ENCODE measurements at places on chromosomes 13 and 19.
A peak's percentile ranks its signal among the peaks of the same experiment; 100 is the strongest.

- DNase-seq = peak; percentile 78
These were observed 4.5 kb upstream of the IL12RB1 start for GRCh38 chr19:18091217-18091608.

DNA sequence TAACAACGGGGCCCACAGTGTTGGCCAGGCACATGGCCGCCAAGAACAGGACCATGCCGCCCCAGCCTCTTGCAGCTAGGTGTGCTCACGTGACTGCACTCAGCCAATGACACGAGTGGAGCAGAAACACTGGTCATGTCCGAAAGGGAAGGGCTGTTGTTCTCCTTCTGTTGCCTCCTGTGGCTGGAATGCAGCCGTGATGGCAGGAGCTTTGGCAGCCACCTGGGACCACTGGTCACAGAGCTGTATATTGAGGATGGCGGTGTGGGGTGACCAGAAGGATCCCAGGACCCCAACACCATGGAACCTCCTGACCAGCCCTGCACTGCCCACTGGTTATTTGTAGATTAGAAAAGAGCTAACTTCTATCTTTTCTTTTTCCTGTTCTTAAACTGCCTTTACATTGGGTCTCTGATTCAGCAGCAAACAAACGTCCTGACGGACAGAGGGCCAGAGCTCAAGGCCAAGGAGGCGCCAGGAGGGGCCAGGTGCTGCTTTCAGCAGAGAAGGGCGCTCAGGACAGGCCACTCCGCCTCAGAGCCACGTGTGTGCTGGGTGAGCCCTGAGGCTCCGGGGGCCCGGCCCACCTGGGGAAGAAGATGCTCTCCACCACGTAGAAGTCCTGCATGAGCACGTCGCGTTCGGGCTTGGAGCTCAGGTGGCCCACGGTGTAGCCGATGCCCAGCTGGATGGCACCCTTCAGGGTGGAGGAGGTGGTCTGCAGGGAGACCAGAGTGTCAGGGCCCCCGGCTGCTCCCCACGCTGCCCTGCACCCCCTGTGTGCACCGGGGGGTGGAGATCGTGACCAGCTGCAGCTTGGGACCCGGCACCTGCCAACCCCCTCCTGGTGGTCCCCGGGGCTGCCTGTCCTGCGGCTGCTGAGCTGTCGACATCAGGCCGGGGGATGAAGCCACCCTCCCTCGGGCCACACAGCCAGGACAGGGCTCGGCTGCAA is 35.0 kb upstream of the CACTIN start:
- DNase-seq = no peak

- DNase-seq = peak; percentile 47
These were observed 46.4 kb downstream of the CELF5 start for GRCh38 chr19:3270902-3271301.

GRCh38 chr13:112809332-112810315 is 119.8 kb downstream of the ATP11A start:
- no peak for DNase-seq

- DNase-seq = no peak
These were observed 838 bp upstream of the SNRNP70 start for GRCh38 chr19:49084206-49085019.

DNA sequence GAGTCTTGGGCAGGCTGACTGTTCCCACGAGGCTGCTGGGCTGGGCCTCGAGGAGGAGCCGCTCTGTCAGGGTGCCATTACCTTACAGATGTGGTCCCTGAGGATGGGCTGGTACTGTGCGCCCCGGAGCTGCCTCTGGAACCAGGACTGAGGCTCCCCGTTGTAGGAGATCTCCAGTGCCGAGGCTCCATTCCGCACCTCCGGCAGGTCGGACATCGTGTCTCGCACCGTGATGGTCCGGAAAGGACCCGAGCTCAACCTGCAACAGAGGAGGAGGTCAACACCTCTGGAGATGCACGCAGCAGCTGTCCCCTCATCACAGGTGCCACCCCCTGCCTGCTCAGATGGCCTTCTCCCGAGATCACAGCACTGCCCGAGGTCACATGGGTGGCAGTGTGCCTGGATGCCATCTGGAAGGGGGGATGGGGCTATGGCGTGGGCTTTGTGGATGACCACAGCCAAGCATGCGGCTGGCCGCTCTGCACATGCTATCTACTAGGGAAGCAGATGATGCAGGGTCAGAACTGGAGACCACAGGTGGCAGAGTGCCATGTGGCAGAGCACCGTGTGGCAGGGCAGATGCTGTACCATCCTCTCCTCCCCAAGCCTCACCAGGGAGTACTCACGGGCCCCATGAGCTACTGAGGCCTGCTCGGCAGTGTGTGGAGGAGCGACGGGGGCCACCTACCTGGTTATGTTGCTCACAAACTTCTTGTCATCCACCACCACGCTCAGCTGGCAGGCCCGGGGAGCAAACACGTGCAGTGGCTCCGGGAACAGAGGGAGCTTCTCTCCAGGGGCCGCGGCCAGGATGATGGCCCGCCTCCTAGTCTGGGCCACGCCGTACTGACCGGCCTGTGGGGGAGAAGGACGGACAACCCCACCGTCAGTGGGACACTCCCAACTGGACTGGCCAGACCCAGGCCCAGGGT is 18.3 kb upstream of the EIF3G start:
- DNase-seq = no peak

DNA sequence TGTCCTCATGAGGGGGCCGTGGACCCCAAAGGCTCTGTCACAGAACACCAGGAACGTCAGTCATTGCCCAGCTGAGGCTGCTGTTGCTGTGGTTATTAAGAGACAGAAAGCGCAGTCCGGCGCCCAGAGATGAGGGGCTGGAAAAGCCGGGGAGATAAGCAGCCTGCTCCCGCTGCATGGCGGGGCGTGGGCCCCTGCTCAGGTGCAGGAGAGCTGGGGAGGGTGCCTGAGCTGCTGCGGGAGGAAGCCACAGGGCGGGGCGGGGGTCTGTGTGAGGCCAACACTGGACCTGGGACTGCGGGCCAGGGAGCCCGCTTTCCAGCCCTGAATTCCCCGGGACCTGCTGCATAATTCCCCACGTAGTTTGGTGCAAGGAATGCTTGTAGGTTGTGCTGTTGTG is 11.3 kb downstream of the SOX1 start:
- no peak for DNase-seq

GRCh38 chr13:50123862-50124535 is 108.8 kb downstream of the KCNRG start:
- peak; percentile 67 for DNase-seq

DNA sequence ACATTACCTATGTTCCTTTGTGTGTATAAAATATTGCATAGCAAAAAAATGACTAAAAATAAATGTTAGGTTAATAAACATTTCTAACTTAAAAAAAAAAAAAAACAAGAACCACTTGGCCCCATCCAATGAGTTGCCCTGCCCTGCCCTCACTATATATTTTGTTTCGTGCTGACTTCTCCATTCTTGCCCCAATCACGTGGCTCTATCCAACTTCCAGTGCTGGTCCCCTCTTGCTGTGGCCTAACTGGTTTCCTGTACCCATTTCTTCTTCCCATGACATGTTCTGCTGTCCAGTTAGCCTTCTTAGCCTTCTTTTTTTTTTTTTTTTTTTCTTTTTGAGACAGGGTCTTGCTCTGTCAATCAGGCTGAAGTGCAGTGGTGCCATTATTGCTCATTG is 151.6 kb downstream of the FOXO1 start:
- no peak for DNase-seq

DNA sequence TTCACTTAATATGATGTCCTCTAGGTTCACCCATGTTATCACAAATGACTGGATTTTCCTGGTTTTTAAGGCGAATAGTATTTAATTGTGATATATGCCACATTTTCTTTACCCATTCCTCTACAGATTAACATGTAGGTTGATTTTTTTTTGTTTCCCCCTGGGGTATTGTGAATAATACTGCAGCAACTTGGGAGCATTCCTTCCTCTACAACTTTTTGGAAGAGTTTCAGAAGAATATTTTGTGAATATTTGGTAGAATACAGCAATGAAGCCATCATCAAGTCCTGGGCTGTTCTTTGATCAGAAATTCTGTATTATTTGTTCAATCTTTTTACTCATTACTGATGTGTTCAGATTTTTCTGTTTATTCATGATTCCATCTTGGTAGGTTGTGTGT is 5.6 kb upstream of the ZNF331 start:
- no peak for DNase-seq

GRCh38 chr13:45809801-45810394 is 41.7 kb downstream of the SIAH3 start:
- DNase-seq = no peak

DNA sequence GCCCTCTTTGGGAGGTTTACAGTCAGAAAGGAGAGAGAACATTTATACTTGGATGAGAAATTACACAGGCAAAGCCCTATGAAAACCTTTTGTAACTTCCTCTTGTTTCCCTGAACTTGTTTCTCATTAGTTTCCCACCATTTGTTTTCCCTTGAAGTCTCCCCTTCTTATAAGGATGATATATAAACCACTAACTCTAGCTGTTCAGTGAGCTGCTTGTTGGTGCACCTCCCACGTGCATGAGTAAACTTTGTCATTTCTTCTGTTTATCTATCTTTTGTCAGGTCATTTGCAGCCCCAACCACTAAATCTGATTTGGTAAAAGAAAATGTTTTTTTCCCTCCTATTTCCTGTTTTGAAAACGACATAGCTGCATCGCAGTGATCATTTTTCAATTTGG is 919.9 kb downstream of the SLITRK1 start:
- DNase-seq = no peak

GRCh38 chr19:2986951-2987524 is 9.7 kb downstream of the TLE6 start:
- DNase-seq = no peak

DNA sequence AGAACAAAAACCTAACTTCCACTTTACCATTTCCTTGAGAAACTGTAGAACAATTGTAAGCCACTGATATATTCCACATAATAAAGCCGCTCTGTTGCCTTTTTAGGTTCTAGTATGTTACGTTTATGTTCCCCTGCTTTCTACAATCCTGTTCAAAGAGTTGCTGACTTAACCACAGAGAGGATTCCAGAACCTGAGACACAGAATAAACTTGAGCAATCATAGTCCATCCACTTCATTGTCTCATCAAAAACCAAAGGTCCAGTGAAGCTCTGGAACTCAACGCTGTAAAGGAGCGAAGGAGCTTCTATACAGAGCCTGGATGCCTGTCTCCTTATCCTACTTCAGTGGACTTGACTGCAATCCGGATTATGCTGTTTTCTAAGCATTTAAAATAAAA is 4.6 kb downstream of the STARD13 start:
- no peak for DNase-seq

GRCh38 chr13:101660711-101661110 is 208.2 kb downstream of the ITGBL1 start:
- DNase-seq = no peak

DNA sequence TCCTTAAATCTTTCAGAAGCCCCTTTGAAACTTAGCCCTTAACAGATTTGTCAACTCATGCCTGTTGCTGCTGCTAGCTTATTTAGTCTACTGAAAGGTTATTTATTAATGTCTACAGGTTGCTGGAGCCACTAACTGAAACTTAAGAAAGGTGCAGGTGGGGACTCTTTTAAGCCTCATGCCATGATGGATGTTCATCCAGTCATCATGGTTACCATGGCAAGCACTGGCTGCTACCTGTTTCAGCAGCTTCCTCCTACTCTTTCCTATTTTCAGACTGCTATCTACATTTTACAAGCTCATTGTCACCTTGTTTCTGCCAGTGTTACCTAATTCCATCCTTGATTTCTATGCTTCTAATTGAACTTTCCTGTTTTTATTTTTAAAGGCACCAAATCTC is 27.1 kb downstream of the DGKH start:
- DNase-seq = no peak

DNA sequence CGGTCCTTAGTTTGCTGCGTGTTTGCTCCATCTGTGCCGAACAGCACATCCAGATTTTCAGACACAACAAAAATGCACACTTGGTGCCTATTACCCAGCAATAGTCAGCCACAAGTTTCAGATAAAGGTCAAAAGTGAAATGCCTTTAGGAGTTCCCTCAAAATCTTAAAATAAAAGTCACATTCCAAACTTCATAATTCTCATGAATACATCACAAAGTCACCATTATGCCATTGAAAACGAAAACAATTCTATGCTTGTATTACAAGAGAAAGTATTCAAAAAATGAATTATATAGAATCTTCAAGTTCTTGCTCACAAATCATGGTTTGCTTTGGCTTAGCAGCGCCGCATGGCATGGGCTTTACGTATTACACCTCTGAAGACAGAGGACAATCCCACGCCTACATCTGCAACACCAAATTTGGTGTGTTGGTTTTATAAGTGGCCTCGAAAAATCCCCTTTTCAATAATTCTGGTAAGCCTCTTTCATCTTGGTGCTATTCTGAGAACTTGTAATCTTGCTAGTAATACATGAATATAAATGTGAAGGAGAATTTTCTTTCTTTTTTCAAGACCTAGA is 26.6 kb downstream of the COL4A1 start:
- no peak for DNase-seq

GRCh38 chr19:29576761-29577648 is 29.1 kb upstream of the POP4 start:
- DNase-seq = no peak

GRCh38 chr13:59623206-59623915 is 540.4 kb downstream of the DIAPH3 start:
- DNase-seq = no peak

DNA sequence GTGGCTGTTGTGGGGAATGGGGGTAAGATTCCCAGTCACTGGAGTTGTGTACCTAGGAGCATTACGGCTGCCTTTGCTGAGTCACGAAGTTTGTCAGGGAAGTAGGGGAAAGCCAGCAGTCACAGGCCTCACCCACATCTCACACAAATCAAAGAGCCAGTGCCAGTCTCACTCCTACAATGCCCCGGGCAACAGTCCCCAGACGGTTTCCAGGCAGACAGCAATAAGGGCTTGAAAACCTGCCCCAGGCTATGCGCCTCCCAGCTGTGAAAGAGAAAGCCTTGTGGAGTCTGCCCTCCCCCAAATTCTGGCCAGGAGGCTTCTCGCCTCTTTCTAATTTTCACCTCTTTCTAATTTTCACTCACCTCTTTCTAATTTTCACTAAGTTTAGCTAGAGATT is 142.3 kb upstream of the EDNRB start:
- no peak for DNase-seq

GRCh38 chr19:54677217-54677616 is 14.4 kb downstream of the LILRB4 start:
- DNase-seq = no peak

DNA sequence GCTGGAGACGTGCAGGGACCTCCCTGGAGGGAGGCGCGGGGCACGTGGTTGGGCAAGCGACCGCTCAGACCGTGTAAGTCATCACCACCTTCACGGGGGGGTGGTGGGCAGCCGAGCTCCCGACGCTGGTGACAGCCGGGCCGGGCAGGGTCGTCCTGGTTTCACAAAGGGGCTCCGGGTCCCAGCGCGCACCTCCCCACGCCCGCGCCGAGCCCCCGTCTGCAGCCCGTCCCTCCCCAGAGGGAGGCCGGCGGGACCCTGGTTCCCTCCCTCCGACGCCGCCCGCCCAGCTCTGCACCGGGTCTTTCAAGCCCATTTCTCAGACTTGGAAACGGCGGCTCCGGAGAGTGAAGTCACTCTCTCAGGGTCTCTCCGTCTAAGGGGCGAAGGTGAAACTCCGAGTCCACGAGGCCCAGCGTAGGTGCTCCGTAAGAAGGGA is 729 bp upstream of the ARID3A start:
- no peak for DNase-seq

All from CD4-positive, alpha-beta T cell (primary cell).